ENCODE measurements at places on chromosomes 4 and X.

- no peak for DNase-seq
Measured at GRCh38 chr4:47490550-47490949, 5.5 kb downstream of the ATP10D start.

- DNase-seq, result no peak
Measured at GRCh38 chr4:54228056-54228527, 1.0 kb upstream of the PDGFRA start.

DNA sequence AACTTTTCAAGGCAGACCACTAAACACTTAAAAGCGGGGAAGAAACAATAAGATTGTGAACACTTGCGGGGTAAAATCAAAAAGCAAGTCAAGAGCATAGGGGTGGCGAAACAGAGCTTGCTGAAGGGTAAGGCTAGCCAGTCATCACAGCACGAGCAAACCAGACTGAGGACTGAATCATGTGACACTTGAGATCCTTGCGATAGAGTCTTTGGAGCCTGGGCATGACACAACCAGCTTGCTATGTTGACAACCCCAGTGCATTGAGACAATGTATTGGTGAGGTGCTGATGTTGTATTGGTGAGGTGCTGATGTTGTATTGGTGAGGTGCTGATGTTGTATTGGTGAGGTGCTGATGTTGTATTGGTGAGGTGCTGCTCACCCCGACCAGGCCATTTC is 72.3 kb downstream of the SLIT2 start:
- DNase-seq, result no peak

DNA sequence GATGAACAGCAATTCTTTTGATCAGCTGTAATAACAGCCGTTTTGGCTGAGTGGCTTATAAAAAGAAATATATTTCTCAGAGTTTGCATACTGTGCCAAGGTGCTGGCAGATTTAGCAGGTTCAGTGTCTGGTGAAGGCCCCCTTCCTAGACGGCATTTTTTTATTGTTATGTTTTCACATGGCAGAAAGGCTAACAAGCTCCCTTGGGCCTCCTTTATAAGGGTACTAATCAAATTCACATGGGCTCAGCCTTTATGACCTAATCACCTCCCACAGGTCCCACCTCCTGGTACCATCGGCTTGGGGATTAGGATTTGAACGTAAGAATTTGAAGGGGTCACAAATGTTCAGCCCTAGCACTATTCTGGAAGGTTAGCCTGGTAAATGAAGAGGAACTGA is 431.9 kb downstream of the SPOCK3 start:
- DNase-seq, result no peak

DNA sequence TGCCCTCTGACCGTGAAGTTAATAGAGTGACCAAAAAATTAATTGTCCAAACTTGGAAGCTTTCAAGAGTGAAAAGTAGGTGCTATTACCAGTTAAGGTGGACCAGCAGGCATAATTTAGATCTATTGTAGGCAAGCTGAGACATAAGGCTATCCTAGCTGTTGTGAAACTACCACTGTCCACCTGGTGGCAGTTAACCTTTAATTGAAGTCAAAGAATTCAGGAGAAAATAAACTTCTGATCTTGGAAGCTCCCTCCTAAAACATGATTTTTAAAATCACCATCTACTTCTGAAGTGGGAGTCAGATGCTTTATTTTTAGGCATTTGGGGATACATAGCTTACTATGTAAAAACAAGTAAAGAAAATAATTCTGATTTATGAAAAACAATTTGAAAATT is 636.3 kb upstream of the HTR2C start:
- DNase-seq, result no peak

- DNase-seq, result no peak
Measured at GRCh38 chr4:182113779-182114178, 129.4 kb upstream of the TENM3 start.

DNA sequence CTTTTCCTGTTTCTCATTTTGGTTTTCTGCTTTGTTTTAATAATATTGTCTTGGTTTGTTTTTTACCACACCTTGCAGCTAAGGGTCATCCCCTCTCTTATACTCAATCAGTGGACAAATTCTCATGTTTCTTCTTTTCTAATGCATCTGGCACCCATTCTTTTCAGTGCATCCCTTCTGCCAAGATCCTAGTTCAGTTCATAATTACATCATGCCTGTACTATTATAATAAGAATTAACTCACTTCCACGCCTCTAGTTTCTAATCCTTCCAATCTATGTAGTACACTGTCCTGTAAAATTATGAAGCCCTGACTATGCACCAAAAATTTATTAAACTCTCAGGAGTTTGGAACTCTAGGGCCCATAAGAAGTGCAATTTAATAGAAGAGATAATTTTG is 126.1 kb downstream of the FAT4 start:
- DNase-seq, result no peak

GRCh38 chrX:153517946-153518834 is 748 bp downstream of the ATP2B3 start:
- DNase-seq, result no peak

DNA sequence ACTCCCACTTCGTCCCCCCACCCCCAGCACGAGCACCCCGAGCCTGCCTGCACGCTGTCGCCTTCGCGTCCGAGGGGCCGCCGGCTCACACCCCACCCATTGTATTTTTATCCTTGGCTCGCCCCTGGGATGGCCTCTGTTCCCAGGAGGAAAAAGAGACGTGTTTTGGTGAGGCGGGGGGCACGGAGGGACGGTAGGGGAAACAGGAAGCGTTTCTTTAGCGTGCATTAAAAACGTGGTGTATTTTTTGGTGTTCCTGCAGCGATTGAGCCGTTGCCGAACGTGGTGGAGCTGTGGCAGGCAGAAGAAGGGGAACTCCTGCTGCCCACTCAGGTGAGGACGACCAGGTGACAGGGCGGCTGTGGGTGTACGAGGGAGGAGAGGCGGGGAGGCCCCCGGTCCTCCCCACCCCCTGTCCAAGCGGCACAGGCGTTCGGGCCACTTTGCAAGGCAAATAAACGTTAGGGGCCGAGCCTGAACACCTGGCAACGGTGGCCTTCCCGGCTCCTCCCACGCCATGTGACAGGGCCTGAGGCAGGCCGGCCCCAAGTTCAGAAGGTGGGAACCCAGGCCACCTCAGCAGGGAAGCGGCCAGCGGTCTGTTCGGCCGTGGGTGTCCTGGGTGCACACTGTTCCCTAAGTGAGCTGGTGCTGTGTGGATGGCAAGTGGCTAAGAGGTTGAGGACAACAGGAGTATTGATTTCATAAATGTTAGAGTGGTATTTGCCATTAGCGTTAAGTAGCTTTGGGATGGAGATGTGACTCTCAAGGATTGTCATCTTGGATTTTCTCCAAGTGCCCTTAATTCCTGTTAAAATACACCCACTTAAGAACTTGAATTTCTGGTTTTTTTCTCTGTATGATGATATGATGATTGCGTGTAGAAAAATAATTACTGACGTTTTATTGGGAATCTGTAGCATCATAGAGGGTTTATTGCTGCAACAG is 1.1 kb downstream of the TMEM131L start:
- peak; percentile 74 for DNase-seq

DNA sequence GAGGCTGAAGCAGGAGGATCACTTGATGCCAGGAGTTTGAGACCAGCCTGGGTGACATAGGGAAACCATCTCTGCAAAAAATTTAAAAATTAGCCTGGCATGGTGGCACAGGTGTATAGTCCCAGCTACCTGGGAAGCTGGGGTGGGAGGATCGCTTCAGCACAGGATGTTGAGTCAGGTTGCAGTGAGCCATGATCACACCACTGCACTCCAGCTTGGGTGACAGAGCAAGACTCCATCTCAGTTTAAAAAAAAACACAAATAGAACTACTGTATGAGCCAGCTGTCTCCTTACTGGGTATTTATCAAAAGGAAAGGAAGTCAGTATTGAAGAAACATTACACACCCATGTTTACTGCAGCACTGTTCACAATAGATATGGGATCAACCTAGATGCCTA is 138.7 kb downstream of the RAP1GDS1 start:
- DNase-seq, result no peak

- DNase-seq, result no peak
Measured at GRCh38 chr4:124977045-124977444, 264.5 kb upstream of the ANKRD50 start.

- DNase-seq, result peak; percentile 55
Measured at GRCh38 chr4:48796191-48796926, 16.3 kb upstream of the FRYL start.

DNA sequence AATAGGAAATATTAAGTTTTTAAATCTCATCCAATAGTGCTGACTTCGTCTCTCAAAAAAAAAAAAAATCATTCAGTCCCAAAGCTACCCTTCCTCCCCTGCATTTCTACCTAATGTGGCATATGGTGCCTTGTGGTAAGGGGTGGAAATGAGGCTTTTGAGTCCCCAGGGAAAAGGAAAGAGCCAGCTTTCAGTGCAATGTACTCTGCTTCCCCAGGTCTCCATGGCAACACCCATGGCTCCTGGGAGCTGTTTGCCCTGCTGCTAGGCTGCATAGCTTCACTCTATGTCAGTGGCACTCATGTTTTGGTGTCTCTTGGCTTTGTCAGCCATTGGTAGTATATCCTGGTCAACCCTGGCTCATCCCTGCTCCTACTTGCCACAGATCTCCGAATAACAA is 175.9 kb downstream of the SLC39A8 start:
- DNase-seq, result no peak

- no peak for DNase-seq
Measured at GRCh38 chr4:915595-915994, 16.5 kb downstream of the GAK start.

DNA sequence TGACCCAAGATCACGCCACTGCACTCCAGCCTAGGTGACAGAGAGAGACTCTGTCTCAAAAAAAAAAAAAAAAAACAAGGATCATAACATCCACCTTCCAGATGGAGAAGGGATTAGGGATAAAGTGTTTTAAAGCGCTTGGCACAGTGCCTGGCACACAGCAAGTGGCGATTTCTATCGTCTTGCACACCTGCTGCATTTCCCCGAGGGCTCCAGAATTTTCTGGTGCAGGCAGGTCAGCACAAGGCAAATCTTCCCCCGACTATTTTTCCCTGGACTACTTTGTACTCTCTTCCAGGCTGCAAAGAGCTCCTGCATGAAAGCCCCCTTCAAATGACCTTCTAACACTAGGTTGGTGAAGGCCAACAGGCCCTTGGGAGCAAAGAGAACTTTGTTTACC is 57.3 kb downstream of the APBB2 start:
- DNase-seq, result no peak
